ENCODE measurements at places on chromosomes 6 and 20. TPM values are rescaled to one million over a fixed set of nuclear protein-coding genes. Genes with fewer than 3 reads are reported as not detected.

- no peak overlapping the region for H3K4me3 ChIP-seq
- peaks cover 8% of the 10 kb centered on the region for H3K4me1 ChIP-seq
- H3K27me3 ChIP-seq: peaks cover 89% of the 10 kb centered on the region
- H3K27ac ChIP-seq: no peak overlapping the region
- H3K36me3 ChIP-seq: no peaks in the 10 kb centered on the region
Measured at GRCh38 chr6:7730784-7731227, 4.9 kb downstream of the BMP6 start.

DNA sequence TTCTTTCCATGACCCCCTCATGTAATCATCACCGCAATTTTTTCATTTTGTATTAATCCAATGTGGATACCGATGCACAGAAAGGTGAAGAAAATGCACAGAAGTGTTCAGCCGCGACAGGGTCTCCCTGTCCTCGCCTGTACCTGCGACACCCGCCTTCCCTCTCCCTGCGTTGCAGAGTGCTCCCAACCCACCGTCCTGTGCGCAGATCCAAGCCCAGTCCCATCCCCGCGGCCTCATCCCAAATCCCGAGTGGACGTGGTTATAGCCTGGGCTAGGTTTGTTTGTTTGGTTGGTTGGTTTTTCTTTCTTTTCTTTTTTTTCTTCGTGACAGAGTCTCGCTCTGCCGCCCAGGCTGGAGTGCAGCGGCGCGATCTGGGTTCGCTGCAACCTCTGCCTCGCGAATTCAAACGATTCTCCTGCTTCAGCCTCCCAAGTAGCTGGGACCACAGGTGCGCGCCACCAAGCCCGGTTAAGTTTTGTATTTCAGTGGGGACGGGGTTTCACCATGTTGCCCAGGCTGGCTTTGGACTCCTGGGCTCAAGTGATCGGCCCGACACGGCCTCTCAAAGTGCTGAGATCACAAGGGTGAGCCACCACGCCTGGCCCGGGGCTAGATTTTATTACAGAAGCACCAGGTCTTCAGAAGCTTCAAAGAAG, 536 bp upstream of the RAET1G start:
- no peak for DNase-seq
- peaks cover 85% of the 10 kb centered on the region for H3K27me3 ChIP-seq

GRCh38 chr20:6562111-6562510, 205.4 kb upstream of the BMP2 start:
- no peak for DNase-seq
- H3K4me1 ChIP-seq: no peaks in the 10 kb centered on the region
- H3K36me3 ChIP-seq: no peaks in the 10 kb centered on the region
- no peak overlapping the region for H3K4me3 ChIP-seq
- H3K27me3 ChIP-seq: no peaks in the 10 kb centered on the region

The TRIM40 gene
- not detected for total RNA-seq

The DPPA5 gene
- total RNA-seq: not detected
